ENCODE measurements at places on chromosomes 12 and 14.

DNA sequence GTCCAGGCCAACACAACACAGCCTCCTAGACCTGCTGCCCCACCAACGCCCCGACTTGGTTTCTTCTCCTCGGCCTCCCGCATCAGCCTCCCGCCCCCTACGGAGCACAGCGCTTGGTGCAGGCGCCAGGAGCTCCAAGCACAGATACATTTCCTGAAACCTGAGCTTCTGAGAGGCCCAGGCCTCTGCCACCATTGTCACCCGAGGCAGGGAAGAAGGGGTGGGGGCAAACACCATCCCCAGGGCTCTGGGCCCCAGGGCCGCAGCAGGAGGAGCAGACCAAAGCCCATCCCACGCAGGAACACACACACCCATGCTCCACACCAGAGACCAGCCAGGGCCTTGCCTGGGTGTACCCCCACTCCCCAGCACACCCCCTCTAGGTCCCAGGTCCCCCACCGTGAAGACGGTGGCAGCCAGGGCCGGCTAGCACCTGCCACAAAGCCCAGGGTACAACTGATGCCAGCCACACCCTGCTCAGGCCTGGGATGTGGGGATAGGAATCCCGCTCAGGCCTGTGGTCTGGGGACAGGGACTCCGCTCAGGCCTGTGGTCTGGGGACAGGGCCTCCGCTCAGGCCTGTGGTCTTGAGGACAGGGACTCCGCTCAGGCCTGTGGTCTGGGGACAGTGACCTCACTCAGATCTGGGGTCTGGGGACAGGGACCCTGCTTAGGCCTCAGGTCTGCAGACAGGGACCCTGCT lies 5.4 kb downstream of the JAG2 start:
- DNase-seq, result no peak

DNA sequence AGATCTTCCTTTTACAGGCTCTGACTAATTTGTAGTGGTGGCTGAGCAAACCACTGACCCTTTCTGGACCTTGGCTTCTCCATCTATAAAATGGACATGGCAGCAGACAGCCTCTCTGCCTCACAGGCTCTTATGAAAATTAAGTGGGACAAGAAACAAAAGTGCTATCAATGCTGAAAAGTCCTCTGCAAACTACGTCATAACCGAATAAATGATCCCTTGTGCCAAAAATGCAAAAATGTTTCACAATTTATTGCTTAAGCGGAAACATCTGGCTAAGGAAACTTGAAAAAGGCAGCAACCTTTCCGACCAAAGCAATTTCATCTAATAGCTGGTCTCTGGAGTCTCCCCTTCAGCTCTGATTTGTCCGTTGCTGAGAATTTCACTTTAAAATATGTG lies 108.5 kb upstream of the PLXNC1 start:
- DNase-seq, result no peak

GRCh38 chr14:72057701-72058285 lies 125.6 kb downstream of the RGS6 start:
- no peak for DNase-seq

DNA sequence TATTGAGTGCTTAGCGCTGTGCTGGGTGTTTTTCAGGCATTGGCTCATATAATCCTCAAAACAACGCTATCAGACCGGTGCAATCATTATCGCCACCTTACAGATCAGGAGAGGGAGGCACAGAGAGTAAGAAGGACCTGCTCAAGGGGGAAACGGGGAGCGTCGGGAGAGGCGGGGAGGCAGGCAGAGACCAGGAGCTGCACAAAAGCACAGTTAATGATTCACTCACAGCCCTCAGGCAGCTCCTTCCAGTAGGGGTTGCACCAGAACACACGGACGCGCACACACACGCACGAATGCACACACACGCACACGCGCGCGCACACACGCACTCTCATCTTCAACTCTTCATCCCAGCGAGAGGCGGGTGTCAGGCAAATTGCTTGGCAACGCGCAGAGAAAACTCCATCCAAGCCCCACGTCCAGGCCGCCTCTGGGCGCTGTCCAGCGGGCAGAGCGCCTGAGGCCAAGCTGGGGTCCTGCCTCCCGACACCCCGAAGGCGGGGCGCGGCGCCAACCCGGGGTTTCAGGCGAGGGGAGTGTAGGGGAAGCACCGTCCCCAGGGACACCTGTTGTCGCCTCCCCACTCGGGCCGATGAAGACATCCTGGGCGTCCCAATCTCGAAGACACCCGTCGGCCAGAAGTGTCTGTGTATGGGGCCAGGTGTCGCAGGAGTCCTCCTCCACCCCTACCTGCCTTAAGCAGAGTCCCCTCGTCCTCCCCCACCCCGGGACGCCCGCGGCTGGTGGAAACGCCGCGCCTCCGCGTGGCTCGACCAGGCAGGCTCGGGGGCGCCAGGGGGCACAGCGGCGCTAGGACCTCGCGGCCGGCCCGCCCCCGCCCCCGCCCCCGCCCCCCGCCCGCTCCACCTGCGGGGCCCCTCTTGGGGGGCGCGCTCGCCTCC lies 35.5 kb upstream of the STON2 start:
- DNase-seq, result peak; percentile 50

DNA sequence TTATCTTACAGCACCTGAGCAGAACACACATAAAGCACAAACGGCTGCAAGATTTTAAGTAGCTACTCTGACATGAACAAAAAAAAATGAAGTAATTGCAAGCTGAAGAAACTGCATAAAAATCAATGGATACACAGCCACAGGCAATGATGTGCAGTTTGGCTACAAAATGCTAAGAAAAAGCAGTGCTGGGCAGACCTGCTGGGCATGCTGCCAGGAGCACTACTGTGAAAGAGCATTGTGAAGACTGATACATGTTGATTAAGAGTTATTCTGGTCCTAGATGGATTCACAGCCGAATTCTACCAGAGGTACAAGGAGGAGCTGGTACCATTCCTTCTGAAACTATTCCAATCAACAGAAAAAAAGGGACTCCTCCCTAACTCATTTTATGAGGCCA lies 20.1 kb upstream of the RTN1 start:
- no peak for DNase-seq

- peak; percentile 77 for DNase-seq
These were observed at the start of gene MANSC1 for GRCh38 chr12:12349711-12350665. MANSC1 (minus strand) TSS chr12:12350242; CDS start chr12:12343314, 6,928 bp downstream.

DNA sequence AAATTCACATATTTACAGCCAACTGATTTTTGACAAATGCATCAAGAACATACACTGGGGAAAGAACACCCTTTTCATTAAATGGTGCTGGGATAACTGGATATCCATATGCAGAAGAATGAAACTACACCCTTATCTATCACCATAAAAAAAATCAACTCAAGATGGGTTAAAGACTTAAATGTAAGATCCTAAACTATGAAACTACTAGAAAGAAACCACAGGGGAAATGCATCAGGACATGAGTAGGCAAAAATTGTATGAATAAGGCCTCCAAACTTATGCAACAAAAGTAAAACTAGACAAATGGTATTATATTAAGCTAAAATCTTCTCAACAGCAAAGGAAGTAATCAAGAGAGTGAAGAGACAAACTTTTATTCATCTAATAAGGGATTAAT lies 242.6 kb downstream of the CPNE8 start:
- DNase-seq, result no peak

DNA sequence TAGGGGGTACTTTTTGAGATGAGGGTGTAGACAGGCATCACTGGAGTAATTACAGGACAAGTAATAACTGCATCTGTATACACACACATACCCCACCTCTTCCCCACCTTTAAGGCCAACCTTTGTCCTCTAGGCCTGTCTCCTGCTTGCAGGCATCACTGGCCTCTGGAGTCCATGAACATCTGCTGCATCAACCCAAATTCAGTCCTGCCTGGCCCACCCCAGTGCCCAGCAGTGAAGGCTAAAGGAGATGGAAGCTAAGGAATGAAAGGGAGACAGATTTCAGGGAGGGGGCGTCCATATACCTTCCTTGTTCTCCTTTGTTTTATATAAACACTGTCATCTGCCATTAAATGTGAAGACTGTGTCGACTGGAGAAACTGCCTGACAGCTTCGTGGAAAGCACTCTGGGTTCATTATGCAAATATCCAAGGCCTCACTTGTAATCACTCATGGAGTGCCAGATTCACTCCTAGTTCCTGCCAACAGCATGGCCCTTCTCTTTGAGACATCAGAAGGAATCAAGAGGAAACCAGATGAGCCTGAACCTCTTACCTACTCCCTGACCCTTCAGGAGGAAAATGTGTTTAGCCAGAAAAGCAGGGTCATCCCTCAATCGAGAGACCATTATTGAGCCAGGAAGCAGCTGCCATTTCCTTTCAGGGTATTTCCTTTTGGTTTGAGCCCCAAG lies 64.4 kb downstream of the SERPINA3 start:
- no peak for DNase-seq

DNA sequence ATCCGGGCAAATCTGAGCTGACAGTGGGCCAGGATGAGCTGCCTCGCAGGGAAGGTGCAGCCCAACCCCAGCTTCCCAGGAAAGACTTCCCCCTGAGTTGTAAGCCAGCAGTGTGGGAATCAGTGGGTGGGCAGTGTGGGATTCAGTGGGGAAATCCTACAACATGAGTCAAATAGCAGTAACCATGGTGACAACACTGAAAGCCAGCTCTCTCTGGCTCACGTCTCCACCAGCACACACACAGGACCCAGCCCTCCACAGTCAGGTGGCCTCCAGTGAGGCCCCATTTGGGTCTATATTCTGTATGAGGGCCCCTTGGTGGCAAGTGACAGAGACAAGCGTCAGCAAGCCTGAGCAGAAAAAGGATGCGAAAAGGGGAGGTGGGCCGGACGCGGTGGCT lies 6.0 kb upstream of the LGALS3 start:
- no peak for DNase-seq

DNA sequence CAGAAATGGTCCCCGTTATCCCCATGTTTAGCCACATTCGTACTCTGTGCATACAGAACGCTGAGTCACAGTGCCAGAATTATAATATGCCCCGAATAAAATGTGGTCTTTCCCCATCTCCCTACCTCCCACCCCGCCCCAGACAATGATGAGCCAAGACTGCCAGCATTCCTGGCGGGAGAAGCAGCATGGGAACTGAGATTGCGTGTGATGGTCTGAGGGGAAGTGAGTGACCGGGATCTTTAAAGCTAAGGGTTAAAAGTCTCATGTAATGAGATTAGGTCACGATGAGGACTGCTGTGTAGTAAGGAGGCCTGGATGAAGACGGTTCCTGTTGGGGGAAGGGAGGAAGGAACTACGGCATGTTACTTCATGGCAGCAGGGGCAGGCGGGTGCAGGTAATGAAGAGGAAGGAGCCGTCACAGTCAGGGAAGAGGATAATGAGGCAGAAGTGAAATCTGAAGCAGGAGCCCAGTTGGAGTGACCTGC lies 243.3 kb upstream of the FKBP4 start:
- no peak for DNase-seq

DNA sequence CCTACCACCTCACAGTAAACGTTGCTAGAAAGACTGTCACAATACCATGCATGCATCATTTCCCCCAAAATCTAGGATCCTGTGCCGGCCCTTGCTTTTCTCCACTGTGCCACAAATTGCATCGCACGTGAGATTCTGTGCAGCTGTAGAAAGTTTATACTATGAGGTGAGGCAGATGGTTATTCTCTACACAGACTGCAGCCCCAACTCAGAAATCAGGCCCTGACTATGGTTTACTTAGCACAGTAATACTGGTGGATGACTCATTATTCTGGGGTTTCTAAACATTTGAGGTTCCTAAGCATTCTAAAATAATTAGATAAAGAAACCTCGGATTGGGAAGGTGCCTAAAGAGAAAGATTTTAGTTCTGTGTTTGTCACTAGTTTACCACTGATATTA lies 163.8 kb upstream of the CCDC198 start:
- DNase-seq, result no peak

DNA sequence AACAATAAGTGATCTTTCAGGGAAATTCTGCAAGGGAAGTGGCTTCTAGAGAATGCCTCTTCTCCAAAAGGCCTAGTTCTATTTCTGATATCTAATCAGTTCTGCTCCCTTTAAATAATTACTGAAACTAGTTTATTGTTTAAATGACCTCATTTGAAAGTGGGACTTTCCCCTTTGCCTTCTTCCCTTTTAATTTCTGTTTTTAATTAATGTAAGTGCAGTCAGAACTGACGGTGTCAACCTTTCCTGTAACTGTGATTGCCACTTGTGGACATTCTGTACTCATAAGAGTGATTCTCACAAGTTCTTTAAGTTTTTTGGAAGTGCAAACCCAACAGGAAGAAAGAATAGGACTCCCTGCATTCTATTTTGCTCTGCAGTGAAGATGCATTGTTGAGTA lies 265.3 kb upstream of the PLEKHG7 start:
- DNase-seq, result no peak

- peak; percentile 73 for DNase-seq
These were observed 18.9 kb upstream of the SMUG1 start for GRCh38 chr12:54207539-54208294.

DNA sequence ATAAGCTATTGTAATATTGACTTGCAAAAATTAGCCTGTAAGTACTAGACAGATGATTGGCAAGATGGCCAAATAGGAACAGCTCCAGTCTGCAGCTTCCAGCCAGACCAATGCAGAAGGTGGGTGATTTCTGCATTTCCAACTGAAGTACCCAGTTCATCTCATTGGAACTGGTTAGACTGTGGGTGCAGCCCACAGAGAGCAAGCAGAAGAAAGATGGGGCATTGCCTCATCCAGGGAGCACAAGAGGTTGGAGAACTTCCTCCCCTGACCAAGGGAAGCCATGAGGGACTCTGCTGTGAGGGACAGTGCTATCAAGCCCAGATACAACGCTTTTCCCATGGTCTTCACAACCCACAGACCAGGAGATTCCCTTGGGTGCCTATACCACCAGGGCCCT lies 16.0 kb upstream of the SPATA7 start:
- no peak for DNase-seq

DNA sequence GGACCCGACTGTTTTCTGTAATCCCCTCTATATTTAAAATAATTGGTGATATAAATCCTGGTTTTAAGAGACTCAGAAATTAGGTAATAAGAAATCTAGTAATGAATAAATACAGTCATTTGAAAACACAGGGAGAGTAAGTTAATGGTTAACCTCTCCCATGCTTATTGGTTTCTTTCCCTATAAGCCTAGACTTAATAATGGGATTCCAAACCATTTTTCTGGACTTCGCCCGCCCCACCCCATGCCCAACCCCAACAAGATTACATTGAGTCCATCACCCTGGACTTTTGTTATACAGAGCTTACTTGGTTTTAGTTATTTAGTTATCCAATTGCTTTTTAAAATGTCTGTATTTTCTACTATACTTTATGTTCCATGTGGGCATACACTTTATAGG lies 98.7 kb downstream of the WIF1 start:
- no peak for DNase-seq

GRCh38 chr14:92846162-92846897 lies 52.2 kb downstream of the GOLGA5 start:
- DNase-seq, result no peak

DNA sequence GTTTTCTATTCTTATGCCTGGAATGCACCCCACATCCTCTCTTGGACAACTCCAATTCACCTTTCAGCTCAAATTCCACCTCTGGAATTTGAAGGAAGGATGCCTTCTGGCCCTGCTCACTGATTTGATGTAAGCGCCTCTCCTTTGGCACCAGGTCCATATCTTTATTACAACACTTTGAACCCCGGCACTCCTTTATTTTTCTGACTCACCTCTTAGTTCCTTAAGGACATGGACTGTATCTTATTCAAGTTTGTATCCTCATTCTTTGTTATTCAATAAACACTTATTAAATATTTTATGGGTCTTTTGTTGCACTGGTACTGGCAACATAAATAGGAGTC lies 3.1 kb downstream of the GALC start:
- no peak for DNase-seq

- no peak for DNase-seq
These were observed 361.9 kb upstream of the FKBP4 start for GRCh38 chr12:2432856-2433255.

Data from ureter (tissue), 1 donor.